ENCODE measurements at places on chromosomes 16 and 17.

DNA sequence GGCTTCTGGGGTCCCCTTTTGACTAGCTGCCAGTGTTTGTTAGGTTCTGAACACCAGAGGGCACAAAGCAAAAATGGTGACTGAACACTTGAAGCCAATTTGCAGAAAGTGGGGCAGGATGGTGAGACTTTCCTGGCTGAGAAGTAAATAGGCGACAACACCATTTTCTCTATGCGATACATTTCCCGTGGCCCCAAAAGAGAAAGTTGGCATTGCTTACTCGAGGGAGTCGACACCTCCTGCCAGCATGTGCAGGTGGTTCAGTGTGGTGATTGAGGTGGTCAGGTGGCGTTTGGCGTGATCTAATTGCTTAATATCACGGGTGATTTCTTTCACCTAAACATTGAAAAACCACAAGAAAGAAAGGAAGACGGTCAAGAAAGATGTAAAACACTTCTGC lies 59.0 kb downstream of the VPS53 start:
- DNase-seq: no peak

DNA sequence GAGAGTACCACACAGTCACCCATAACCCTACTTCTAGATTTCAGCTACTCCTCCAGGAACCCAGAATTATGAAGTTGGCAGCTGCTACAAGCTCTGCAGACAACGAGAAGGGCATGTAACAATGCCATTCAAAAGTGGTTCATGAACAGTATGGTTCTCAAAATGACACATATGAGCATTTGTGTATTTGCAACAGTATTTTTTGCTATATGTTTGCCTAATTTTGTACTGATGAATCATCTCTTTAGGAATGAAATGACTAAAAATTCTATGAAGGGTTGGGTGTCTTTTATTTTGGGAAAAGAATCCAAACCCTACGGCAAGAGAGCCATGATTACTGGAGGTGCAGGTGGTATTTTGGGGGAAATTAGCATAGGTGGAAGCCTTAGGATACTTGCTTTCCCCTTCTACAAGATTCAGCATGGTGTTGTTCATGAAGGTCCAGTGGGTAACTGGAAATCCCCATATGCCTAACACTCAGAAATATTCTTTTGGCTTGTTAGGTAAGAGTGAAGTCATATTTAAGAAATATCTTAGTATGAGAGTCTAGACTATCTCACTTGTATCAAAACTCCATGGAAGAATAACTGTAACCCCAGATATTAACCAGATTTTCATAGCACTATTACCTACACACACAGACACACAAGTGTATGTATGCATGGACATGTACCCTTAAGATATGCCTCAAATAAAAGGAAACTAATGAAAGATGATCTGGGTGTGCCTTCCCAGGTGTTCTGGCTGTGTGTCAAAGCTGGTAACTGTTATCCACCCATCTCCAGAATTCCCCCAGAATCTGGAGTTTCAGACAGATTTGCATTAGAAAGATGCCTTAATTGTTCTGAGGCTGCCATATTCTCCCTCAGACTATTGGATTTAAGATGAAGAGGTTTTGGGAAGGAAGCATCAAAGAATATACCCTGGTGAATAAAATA lies 688.2 kb upstream of the SOX9 start:
- no peak for DNase-seq

DNA sequence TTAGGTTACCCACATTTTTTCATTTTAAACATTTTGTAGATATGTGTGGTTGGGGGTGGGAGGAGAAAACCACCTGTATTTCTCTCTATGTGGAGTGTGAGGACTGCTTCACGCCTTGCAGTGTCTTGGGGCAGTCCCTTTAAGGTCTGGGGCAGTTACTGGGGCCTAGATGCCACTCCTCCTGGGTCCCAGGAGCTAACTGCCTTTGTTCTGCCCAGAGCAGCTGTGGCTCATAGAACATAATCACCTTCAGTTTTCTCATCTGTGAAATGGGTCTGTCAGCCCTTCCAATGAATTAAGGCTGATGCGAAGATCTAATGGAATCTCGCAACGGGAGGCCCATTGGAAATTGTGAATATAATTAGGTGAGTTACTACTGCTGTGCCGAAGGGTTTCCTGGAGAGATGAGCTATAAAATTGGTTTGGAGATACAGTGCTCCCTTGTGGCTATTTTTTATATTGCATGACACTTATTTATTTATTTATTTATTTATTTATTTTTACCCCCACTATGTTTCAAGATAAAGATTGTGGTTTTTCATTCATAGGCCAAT lies 22.9 kb downstream of the DHRS7C start:
- DNase-seq: no peak

- DNase-seq: no peak
Measured at GRCh38 chr16:81321536-81321935, 6.8 kb downstream of the GAN start.

GRCh38 chr17:49465331-49465903 lies 29.7 kb upstream of the NGFR start:
- DNase-seq: no peak

GRCh38 chr16:58360041-58360634 lies 32.1 kb upstream of the GINS3 start:
- no peak for DNase-seq

DNA sequence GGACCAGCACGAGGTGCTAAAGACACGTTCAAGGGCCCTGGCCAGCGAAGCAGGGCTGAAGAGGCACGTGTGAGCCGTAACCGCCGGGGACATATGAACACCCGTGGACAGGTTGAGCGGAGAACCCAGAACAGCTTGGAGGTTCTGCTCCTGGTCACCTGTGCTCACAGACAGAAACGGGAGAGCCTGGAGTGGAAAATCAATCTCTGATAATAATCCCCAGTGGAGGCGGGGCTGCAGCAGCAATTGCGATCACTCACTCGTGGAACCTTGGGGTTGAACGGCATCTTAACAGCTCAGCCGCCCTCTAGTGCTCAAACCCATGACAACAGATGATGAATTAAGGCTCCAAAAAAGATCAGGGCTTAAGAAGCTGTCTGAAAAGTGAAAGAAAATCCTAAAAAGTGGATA lies 25.6 kb downstream of the WIPI1 start:
- DNase-seq: no peak

GRCh38 chr17:73826872-73827228 lies 182.6 kb upstream of the SDK2 start:
- DNase-seq: no peak

DNA sequence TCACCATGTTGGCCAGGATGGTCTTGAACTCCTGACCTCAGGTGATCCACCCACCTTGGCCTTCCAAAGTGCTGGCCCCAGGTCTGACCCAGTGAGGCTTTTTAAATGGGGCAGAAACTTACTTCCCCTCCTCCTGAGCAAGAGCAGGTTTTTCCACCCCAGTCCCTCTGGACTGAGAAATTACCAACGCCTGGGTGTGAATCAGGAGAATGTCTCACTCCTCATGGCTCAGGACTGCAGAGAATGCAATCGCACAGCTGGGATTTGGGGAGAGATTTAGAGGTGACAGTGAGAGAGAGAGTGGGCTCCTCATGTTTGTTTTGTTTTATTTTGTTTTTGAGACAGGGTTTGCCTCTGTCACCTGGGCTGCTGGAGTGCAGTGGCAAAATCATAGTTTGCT lies 203.6 kb downstream of the RAB11FIP4 start:
- DNase-seq: no peak

- no peak for DNase-seq
Measured at GRCh38 chr17:2595716-2596115, 2.3 kb downstream of the PAFAH1B1 start.

DNA sequence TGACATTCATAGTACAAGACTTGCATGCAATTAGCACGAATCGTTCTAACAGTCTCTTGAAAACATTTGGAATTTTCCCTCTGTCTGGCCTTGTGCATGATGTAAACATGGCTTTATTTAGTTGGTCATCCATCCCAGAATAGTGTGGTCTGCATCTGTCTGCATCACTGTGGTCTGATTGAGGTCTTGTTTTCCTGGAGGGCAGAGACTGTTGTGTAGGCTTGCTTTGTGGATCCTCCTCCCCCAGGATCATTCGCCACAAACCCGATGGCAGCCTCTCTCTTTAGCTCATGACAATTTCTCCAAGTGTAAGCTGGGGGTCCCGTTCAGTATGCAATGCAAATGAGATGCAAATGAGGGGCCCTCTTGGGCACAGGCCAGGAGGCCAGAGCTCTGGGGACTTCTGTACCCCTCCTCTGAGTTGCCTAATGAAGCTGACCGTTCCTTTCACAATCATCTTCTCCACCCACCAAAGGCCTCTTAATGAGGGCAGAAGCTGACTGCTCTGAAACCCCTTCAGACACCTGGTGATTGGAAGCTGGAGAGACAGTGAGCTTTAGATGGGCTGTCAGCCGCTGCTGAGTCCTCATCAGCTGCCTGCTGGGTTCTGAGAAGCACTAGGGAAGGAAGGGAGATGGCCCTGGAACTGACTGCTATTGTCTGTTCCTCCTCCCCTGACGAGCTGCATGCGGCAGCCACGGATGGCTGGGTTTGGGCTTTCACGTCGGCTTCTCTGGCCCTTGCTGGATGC lies 201.2 kb upstream of the CACNG3 start:
- DNase-seq: no peak

GRCh38 chr16:85360323-85361277 lies 248.3 kb upstream of the CIBAR2 start:
- DNase-seq: no peak

GRCh38 chr16:85083051-85083639 lies 29.1 kb downstream of the CIBAR2 start:
- DNase-seq: no peak

- no peak for DNase-seq
Measured at GRCh38 chr17:43736389-43736788, 22.2 kb downstream of the SOST start.

GRCh38 chr16:62709794-62710193 lies 673.6 kb upstream of the CDH8 start:
- no peak for DNase-seq

DNA sequence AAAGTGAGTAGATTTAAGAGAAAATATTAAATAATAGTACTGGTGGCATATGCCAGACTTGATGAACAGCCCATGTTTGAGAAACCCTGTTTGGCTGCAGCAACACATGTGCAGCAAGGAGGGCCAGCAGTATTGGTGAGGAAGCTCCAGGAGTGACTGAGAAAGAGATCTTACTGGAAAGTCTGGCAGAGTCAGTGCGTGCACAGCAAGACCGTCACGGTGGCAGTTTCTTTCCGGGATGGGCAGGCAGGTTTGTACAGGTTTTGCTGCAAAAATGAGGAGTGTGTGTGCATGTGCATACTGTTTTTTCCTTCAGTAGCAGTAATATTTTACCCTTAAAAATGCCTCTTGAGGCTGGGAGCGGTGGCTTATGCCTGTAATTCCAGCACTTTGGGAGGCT lies 41.4 kb downstream of the KSR1 start:
- DNase-seq: no peak

DNA sequence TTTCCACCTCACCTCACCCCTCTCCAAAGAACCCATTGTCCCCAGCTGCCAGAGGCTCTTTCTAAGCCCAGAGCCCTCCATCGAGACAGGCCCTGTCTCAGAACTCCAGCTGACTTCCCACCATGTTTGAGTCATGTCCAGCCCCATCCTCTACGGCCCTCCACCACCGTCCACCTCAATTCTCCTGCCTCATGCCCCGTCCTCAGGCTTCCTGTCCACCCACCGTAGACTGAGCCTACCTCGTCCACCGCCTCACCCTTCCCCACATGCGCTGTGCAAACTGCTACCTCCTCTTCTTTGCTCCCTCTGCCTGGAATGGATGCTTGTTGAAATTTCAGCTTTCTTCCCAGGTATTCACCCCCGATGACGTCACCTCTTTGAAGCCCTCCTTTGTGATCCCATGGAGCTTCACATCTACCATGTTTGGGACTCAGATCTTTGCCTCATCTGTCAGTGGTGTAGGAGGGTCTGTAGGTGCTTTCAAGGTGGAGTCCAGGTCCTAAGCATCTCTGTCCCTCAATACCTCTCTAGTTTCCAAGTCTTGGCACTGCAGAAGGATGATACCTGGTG lies 149.0 kb downstream of the MRM1 start:
- DNase-seq: no peak
